ENCODE measurements at places on chromosomes 16 and 17.
A peak's percentile ranks its signal among the peaks of the same experiment; 100 is the strongest.

DNA sequence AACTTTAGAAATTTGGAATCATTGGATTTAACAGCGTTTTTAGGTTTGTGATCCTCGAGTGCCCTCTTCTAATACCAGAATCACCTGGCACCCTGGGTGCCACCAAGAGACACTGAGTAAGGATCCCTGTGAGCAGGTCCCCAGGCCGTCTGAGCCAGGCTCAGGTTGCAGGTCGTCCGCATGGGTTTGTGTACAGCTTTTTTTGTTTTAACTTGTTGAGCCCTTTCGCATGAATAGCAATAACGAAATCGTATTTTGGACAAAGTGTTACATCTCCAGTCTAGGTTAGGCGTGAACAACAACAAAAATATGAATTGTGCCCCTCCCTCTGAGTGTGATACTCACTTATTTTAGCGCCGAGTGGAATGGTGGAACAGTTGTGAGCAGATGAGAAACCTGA is 10.9 kb downstream of the USP10 start:
- no peak for DNase-seq

GRCh38 chr17:68383443-68384321 is 73.6 kb downstream of the WIPI1 start:
- DNase-seq = no peak

GRCh38 chr16:11689031-11689840 is 21.0 kb downstream of the SNN start:
- no peak for DNase-seq

- no peak for DNase-seq
Measured at GRCh38 chr17:47877368-47878034, 18.5 kb upstream of the SP2 start.

GRCh38 chr17:10600571-10600970 is 51.1 kb upstream of the MYH2 start:
- no peak for DNase-seq

DNA sequence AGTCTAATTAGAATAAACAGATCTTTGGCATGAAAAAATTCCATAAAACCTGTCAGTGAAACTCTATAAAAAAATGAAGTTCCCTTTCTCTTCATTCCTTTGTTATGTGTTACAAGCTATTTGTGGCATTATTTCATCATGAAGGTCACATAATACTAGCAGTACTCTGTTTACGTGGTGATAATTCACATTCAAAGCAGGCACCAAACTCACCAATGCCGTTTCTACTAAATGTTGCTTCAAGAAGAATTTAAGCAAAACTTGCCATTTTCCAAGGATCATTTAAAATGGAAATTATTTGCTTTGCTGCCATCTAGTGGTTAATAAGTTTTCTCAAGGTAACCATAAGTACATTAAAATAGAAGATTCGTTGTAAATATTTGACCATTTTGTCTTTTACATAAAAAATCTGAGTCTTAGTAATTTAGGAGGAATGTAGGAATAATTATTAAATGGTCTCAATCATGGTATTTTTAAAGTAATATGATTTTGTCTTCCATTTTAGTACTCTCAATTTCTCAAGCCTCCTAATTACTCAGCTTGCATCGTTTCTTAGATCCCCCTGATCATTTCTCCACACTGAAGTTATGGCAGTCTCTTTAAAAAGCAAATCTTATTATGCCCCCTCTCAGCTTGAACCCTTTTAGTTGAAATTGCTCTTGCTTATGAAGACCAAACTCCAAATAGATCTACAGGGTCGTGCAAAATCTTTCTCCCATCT is 80.8 kb downstream of the OMG start:
- no peak for DNase-seq

DNA sequence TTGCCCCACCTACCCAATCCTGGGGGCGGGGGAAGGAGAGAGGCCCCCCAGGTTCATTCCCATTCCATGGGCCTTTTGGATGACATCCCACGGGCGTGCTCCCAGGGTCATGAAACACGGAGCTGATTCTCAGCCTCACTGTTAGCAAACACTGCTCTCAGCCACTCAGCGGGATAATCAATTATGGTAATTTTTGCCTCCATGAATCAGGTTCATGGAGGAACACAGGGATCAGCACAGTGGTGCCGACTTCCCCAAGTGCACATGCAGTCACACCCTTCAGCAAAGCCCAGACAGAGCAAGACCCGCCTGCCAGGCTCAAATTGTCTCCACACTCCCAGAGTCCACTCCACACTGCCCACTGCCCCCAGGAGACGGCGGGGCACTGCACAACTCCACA is 164.6 kb downstream of the ENGASE start:
- DNase-seq = no peak

GRCh38 chr16:86063760-86064405 is 164.9 kb downstream of the IRF8 start:
- no peak for DNase-seq

DNA sequence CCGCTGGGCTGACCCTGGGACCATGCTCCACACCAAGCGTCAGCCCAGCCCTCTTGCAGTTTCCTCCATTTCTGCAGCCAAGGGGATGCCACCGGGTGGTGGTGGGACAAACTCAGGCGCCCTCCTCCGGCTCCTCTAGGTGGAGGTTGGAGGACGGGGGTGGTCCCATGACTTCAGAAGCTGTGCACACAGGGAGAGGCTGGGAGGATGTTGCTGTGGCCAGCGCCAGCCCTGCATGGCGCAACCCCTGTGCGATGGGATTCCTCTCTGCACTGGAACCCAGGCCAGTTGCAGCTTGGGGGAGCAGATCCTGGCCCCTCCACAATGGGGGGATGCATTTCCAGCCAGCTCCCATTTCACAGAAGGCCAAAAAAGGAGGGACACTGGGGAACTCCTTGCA is 246.5 kb downstream of the C16orf95 start:
- DNase-seq = no peak

DNA sequence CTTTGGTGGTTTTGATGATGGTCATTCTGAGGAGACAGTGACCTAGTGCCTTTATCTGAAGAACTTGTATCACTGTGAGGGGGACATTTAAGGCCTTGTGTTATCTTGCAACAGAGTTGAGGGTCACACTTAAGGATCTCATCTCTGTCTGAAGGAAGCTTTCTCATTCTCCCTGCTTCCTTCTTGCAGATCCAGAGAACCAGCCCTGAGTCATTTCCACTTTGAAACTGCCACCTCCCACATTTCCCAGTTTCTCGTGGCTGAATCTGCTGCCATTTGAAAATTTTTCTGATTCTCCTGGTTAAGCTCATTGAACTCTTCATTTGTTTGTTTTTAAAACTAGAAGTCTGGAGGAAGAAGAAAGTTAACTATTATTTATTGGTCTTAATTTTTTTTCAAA is 190.2 kb upstream of the CDH11 start:
- no peak for DNase-seq

DNA sequence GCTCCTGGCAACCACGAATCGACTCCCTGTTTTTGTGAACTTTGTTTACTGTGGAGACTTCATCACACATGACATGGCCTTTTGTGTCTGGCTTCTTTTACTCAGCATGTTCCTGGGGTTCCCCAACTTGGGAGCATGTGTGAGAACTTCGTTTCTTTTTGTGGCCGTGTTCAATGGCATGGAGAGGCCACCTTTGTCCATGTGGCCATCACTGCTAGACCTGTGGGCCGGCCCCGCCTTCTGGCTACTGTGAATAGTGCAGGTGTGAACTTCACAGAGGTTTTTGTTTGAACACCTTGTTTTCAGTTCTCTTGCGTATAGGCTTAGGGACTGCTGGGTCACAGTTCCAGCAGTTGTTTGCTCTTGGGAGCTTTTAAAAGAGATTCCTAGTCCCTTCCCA is 5.7 kb upstream of the SLC38A8 start:
- DNase-seq = no peak

DNA sequence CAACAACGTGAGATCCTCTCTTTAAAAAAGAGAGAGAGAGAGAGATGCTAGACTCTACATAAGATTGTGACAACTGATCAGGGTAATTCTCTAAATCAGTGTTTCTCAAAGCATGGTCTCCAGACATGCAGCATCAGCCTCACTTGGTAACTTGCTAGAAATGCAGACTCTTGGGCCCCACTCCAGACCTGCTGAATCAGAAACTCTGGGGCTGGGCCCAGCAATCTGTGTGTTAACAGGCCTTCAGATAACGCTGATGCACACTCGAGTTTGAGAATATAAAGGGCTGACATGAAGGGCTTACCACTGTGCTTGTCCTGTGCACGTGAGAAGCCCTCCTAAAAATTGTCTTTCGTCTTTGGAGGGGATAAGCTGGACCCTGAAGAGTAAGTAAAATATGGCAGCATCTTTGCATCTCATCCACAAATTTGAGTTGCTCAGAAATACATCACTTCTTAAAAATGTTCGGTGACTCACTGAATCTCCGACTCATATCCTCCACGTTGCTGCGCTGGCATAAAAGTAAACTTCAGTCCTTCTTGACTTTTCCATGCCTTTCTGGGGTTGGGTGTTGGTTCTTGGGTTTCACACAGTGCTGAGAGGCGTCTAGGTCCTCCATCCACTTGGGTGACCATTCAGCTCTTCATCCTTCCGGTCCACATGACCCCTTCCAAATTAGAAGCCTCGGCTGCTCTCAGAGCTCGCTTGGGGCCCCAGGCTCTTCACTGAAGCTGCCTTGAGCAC is 26.1 kb upstream of the KDM8 start:
- DNase-seq = no peak

DNA sequence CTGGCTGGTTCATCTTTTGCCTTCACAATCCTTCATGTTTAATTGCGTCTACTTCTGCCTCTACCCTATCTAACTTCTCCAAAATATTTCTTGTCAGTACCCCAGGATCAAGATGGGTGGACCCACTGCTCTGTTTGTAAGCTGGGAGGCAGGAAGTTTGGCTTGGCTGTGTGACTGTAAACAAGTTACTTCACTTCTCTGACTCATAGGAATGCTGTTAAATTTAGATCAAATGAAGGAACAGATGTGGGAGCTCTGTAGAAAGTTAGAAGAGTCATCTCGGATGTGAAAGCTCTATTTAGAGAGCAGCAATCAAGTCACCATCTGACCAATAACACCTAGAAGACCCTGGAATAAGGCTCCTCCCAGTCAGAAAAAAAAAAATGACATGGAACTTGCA is 55.2 kb upstream of the MRTFB start:
- no peak for DNase-seq

GRCh38 chr17:5164436-5164835 is 27.2 kb downstream of the ZNF594 start:
- no peak for DNase-seq

GRCh38 chr17:57485916-57486881 is 229.9 kb downstream of the MSI2 start:
- DNase-seq = no peak

- DNase-seq = no peak
Measured at GRCh38 chr17:3722716-3723115, 987 bp upstream of the HASPIN start.

DNA sequence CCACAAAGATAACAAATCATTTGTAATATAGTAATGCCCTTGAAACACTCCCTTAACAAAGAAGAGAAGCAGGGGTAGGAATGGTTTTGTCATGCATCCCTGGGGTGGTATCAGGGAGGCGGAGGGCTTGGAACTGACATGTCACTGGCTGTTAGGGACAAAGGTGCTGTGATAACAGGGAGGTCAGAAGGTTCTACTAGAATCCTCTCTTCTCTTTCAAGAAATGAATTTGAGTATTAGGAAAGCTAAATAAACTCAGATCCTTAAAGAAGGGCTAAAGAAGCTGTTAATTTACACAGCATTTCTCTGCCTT is 65.4 kb upstream of the ADAMTS18 start:
- DNase-seq = no peak

DNA sequence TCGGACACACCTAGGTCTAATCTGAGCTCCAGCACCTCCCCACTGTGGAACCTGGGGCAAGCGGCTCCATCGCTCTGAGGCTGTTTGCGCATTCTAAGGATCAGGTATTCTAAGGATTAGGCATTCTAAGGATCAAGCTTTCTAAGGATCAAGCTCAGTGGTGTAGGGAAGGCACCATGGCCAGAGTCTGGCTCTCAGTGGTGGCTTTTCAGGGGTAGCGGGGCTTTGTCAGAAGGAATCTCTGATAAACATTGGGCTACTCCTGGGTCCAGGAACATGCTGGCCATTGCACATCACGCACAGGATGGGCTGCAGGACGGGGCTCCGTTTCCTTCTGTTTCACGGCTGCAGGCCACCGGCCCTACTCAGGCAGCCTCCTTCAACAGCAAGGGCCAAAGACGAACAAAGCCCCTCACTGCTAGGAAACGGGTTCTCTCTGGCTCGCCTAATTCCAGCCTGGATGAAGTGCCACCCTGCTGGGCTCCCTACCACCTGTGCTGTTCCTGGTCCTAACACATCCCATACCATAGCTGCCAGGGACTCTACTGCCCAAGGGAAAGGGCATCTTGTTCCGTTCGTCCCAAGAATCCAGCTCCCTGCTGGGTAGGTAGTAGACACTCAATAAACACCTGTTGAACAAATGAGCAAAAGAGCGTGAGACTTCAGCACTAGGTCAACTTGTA is 5.5 kb downstream of the C1QTNF1 start:
- peak; percentile 30 for DNase-seq

- DNase-seq = no peak
Measured at GRCh38 chr16:57935904-57936303, 35.0 kb downstream of the CNGB1 start.

GRCh38 chr17:54425671-54426070 is 475.0 kb upstream of the TOM1L1 start:
- DNase-seq = no peak

- DNase-seq = no peak
Measured at GRCh38 chr16:3881499-3881990, 1.0 kb upstream of the CREBBP start.

DNA sequence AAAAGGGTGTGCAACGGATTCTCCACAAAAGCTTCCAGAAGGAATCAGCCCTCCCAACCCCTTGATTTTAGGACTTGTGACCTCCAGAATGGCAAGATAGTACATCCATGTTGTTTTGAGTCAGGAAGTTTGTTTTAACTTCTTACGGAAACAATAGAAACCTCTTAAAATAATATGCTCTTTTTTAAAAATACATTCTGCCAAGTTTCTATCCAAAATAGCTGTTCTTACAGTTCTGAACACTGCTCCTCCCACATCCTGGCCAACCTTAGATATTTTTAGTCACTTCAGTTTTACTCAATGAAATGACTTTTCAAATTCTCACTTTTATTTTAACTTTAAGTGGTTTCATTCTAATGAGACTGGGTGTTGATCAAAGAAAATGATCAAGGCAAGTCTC is 156.4 kb downstream of the ZNF18 start:
- no peak for DNase-seq

DNA sequence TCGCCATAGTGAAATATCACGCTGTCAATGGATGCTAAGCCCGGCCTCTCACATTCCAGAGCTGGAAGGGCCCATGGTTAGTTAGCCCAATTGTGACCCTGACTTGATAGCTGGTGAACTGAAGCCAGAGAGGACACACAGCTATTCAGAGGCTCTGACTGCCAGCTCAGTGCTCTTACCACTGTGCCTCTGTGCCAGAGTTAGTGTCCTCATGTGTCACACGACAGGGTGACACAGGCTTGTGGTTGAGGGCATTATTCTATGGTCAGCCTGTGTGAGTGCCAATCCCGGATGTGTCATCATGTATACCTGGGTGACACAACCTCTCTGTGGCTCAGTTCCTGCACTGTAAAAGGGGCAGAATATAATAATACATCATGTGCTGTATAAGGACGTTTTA is 2.5 kb upstream of the MT1X start:
- DNase-seq = no peak

GRCh38 chr16:3514621-3515020 is 13.8 kb downstream of the CLUAP1 start:
- no peak for DNase-seq
